SIG-M5 (cell line): ENCODE measurements at places on chromosomes 7 and 10.

DNA sequence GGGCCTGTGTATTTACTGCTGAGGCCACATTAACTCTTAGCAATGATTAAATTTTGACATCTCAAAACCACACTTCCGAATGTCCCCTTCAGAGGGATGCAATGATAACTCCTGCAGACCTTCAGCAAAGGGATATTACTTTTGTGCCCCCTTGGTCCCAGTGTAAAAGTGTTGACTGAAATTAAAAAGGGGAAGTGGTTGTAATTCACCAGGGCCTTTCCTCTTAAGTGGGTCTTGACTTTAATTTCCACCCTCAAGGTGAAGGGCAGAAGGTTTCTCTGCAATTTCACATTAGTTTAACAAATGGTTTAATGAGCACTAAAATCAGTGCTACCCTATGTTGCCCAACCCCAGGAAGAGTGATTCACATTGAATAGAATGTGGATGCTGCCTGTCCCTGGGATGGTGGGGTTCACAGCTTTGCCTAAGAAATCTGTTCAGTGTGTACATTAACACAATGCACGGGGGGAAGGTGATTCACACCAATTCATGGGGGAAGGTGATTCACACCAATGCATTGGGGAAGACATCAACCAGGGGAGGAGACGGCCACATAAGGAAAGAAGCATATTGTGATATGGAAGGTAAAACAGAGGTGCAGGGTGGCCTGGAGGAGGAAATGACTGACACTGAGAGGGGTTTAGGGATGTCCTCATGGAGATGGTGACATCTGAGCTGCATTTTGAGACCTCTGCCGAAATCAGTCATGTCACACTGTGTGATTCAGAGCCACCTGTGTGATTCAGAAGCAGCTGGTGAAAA, 19.4 kb upstream of the TNS3 start:
- DNase-seq = no peak

GRCh38 chr10:42802876-42803275, 20.3 kb downstream of the BMS1 start:
- DNase-seq = no peak

DNA sequence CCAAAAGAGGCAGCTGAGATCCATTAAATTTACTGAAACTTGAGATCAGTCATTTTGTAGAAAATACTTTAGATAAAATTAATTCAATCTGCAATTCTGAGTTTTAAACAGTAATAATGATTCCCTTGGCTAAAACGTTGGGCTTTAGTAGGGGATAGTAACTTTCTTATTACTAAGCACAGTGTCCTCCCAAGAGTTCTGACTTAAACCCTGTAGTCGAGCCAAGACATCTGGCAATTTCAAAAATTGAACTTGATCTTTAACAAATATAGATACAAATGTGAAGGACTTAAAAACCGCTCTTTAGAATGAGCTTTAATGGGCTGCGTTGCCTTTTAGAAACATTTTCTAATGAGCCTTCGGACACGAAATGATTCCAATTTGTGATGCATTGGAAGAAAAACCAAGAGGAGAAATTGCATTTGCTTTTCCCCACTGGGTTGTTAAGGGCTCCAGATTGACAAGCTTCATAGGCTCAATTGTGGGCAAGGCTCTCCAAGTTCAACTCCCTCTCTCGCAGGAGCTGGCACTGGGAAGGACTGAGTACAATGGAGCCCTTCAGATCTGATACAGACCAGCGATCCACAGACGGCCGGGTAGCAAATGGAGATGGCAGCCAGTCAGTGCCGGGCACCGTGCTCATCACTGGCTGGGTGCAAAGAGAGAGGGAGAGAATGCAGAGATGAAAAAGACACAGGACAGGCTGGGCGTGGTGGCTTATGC, 921.3 kb upstream of the AUTS2 start:
- no peak for DNase-seq

GRCh38 chr10:96618653-96619052, 31.8 kb upstream of the TM9SF3 start:
- no peak for DNase-seq

GRCh38 chr7:98985406-98985805, 107.1 kb downstream of the TRRAP start:
- no peak for DNase-seq

DNA sequence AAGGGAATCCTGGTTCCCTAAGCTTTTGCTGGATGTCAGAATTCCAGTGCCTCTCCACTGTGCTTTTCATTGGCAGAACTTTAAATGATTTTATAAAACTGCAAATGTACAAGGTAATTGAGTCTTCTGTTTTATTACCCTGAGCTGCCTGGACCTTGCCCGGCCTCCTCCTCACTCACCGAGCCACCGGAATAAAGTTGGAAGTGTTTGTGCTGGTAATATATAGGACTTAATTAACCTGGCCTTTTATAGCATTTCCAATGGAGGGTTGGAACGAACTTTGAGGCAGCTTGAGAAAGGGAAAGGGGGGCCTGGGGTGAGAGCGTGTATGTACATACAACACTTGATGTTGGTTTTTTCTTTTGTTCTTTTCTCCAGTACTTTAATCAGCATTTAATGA, 43.4 kb downstream of the ZNF503 start:
- no peak for DNase-seq

GRCh38 chr7:18498341-18498740, 2.8 kb downstream of the HDAC9 start:
- DNase-seq = no peak

DNA sequence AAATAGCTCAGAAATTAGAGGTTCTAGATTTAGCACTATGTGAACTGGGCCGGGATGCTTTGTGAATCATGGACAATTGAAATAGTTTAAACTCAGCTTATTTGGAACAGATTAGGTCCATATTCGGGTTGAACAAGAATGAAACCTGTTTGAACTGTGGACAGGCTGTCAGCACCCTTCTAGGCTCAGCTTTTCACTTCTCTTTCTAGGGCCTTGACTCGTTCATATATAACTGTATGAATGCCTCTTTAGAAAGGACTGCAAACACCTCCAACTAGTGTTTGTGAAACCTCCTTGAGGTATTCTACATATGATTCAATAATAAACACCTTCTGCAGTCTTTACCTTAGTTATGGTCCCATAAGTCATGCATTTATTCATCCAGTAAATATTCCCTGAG, 115.6 kb downstream of the REEP3 start:
- no peak for DNase-seq

- no peak for DNase-seq
These were observed 142.3 kb downstream of the VPS50 start for GRCh38 chr7:93374345-93374940.

DNA sequence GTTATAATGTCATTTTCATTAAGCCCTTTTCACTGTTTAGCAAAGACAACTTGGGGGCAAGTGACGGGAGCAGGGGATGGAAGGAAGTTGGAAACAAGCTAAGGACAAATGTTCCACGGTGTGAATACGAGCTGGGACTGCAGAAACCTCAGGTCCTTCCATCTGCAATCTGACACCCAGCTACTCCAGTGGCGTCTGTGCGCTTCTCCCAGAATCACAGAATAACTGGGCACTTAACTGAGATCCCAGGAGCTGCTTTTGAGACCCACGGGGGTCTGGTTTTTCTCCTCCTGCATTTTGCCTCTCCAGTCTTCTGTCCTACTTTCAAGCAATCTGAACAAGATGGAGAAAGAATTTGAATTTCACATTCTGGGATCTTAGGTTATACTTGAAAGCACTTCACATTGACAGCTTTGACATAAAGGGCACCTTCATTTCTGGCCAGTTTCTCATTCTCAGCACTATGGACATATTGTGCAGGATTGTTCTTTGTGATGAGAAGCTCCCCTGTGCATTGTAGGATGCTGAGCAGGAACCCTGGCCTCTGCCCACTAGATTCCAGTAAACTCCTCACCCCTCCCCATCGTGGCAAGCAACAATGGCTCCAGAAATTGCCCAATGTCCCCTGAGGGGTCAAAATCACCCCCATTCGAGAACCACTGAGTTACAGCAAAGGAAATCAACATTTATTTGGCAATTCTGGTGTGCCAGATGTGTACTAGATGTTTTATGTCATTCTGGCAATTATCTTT, 194.1 kb downstream of the CACNB2 start:
- DNase-seq = no peak

DNA sequence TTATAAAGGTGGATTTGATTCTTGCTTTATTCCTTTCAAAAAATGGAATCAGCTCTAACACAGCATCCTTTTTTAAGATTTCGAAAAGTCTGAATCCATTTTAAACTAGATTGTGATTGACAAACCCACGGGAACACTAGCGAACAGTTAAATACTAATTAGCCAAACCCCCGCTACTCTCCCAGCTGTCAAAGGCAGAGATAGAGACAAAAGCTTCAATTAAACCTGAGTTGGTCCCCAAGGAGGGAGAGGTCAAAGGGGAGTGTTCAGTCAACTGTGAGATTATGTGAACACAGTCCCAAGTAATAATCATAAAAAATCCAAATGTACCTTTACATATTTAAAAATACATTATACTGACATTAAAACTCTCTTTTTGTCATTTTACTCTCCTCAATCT, 65.7 kb upstream of the TBX20 start:
- DNase-seq = no peak

- DNase-seq = no peak
These were observed 62.5 kb upstream of the TOMM7 start for GRCh38 chr7:22884911-22885788.

GRCh38 chr7:44580945-44581878, 819 bp downstream of the TMED4 start:
- DNase-seq = no peak

DNA sequence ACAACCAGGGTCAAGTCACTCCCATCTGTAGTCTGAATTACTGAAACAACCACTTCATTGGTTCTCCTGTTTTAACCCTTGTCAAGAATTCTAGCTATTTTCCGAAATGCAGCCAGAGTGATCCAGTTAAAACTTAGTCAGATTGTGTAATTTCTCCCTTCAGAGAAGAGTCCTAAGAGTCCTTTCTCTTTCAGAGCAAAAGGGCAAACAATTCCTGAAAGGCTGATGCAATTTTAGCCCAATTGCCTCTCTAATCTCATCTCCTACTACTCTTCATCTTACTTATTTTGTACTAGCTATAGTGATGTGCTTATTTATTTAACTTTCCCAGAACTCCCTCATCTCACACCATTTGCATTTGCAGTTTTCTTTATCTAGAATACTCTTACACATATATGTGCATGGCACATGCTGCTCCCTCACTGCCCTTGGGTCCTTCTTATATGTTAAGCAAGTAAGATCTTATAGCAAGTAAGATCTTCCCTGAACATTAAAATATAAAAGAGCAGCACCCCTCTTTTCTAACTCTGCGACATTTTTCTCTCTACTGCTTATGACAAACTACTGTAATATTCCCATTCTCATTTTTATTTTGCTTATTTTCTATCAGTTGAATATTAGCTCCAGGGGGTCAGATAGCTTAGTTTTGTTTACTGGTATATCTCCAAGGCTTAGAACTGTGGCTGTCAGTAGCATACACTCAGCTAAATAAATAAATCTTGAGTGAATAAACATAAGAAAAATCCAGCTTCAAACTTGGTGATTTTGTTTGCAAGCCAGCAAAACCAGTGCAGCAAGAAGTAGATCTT, 44.6 kb downstream of the HGF start:
- DNase-seq = no peak

GRCh38 chr10:62015994-62016393, 114.5 kb downstream of the ARID5B start:
- no peak for DNase-seq

DNA sequence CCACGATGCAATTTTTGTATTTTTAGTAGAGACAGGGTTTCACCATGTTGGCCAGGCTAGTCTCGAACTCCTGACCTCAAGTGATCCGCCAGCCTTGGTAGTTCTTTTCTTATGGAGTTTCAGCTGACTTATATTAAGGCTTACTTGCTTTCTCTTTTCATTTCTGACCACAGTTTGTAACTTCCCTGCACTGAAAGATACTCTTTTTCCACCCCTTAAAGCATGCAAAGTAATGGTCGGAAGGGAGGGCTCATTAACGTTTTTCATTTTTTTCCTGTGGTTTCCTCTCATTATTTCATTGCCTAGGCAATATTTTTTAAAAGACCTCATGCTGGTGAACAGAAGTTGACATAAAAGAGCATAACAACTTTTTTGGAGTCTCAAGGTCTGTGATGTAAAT, 27.0 kb downstream of the ADRB1 start:
- DNase-seq = no peak

GRCh38 chr7:35761871-35762677, 38.8 kb upstream of the SEPTIN7 start:
- DNase-seq = no peak

DNA sequence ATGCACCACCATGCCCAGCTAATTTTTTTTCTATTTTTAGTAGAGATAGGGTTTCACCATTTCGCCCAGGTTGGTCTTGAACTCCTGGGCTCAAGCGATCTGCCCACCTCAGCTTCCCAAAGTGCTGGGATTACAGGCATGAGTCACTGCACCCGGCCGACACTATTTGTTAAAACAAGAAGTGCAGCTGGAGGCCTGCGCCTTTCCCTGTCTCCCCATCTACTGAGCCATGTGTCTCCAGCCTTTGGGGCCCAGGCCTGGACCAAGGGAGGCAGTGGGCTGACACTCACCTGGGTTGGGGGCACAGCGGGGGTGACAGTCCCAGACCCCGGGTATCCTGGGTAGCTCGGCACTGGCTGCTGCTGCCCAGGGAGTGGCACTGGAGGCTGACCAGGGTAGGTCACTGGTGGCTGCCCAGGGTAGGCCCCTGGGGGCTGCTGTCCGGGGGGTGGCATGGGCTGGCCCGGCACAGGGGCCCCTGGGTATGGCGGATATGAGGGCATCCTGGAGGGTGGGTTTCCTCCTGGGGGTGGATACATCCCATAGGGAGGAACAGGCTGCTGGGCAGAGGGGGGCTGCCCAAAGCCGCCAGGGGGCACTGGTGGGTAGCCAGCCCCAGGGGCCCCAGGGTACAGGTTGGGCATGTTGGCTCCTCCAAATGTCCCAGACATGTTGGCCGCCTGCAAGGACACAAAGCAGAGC, 36.3 kb downstream of the PLAC9 start:
- no peak for DNase-seq

GRCh38 chr7:11216276-11216675, 242.6 kb downstream of the PHF14 start:
- no peak for DNase-seq

GRCh38 chr7:109699661-109700060, 1130.0 kb downstream of the DNAJB9 start:
- DNase-seq = no peak

GRCh38 chr10:38025283-38025682, 14.8 kb downstream of the ZNF33A start:
- DNase-seq = peak; percentile 11

- DNase-seq = no peak
These were observed 36.7 kb upstream of the SLIT1 start for GRCh38 chr10:97222326-97222961.

DNA sequence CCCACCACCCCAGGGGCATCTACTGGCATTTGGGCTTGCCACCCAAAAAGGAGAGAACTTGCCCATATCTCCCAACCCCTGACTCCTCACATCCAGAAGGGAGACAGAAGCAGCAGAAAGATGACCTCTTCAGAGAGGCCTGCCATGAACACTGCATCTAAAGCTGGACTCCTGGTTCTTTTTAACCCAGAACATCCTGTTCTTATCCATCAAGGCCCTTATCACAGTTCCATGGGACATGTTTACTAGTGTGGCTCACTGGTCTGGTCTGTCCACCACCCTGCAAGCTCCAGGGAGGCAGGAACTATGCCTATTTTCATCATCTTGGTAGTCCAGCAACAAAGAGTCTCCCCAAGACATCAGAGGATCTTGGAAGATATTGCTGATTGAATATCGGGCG, 114.9 kb upstream of the PDLIM1 start:
- no peak for DNase-seq

- no peak for DNase-seq
These were observed 312.2 kb downstream of the GALNT17 start for GRCh38 chr7:71444130-71444529.
